ENCODE measurements at places on chromosomes 5 and 9.

DNA sequence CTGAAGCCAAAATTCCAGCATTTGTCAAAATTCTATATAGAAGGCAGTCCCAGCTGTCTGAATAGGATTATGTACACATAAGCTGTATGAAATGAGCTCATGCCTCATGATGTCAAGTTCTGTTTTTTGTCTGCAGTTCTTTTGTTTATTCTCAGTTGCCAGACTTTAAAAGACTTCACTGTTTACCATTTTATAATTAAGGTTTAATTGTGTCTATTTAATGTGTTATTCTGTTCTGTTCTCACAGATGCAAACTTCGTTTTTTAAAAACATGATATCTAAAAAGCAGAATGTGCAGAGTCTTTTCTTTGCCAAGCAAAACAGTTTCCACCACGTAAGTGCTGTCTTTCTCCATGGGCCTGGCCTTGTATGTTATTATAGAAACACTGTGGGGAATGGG is 31.1 kb downstream of the ERAP1 start:
- DNase-seq, result no peak

GRCh38 chr9:32533336-32533735 is 7.3 kb upstream of the RIGI start:
- no peak for DNase-seq

GRCh38 chr5:58019614-58020013 is 440.3 kb downstream of the PLK2 start:
- no peak for DNase-seq

DNA sequence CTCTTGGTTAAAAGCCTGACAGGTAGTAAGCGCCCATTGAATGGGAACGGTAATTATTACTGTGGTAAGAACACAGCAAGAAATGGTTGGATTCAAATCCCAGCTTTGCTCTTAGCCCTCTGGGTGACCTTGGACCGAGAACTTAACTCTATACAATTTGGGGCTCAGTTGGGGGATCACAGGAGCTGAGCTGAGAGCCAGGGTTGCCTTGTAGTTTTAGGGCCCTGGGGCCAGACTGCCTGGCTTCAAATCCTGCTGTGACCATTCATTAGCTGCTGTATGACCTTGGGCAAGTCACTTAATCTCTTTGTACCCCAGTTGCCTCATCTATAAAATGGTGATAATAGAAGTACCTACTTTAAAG is 87.4 kb upstream of the SH3PXD2B start:
- no peak for DNase-seq

GRCh38 chr5:79689541-79690466 is at the start of gene CMYA5:
CMYA5 (plus strand) TSS chr5:79689836; CDS start chr5:79689908, 72 bp downstream.
- peak; percentile 67 for DNase-seq

DNA sequence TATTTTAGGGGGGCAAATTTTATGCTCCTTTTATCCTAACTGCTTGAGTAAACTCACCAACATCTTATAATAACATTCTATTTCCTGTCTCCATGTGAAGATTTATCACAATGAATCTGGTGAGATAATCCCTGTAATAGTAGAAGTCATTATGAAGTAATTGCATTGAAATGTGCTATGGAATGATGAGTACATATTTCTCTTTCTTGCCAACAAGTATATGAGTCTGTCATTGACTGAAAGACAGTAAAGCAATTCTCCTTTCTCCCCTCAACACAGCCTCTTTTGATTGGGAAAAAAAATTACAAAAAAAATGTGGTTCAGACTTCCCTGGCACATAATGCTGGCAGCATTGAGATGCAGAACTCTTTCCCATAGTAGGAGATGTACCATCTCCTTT is 459.2 kb upstream of the RGMB start:
- no peak for DNase-seq

- peak; percentile 58 for DNase-seq
These were observed 3.6 kb downstream of the SUSD3 start for GRCh38 chr9:93061791-93062763.

GRCh38 chr5:129243039-129243438 is 148.5 kb downstream of the ISOC1 start:
- DNase-seq, result no peak

- no peak for DNase-seq
These were observed 69.2 kb upstream of the S1PR3 start for GRCh38 chr9:88922091-88922490.

DNA sequence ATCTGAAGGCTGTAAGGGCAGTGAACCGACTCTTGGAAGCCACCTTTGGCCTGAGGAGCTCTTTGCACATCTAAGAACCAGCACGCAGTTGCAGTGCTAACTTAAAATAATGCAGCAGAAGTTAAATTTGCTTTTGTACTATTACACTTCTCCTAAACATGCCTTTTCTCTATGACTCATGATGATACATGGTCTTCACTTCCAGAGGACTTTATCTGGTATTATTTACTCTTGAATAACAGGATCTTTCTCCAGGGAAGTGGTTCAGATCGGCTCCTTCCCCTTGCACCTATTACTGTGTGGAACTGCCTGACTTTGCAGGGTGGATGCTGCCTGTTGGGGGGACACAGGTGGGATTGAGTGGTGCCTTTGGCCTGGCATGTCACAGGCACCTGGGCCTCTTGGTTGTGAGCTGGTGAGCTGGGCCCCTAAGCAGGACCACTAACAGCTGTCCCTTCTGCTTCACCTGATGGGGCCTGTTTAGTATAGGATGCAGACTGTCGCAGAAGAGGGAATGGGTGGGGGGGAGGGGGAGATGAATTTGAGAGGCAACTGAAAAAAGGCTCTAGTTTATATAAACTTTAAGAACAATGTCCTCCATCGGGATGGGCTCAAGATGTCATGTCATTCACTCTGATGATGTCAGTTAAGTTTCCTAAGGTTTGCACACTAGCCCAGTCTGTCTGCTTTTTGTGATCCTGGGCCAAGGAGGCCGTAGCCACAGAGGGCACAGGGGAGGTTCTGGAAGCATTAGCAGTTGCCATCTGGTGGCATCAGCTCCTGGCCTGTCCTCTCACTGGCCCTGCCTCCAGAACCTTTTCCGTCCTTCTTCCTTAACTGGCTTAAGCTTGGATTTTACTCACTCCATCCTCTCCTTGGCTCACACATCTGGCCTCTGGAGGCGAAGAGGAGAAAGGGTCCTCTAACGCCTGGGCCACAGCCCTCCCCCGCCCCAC is 33.9 kb upstream of the GABBR2 start:
- no peak for DNase-seq

- no peak for DNase-seq
These were observed 62.3 kb downstream of the LHFPL2 start for GRCh38 chr5:78586251-78586650.

- peak; percentile 67 for DNase-seq
These were observed 1.5 kb upstream of the STC2 start for GRCh38 chr5:173329491-173330337.

DNA sequence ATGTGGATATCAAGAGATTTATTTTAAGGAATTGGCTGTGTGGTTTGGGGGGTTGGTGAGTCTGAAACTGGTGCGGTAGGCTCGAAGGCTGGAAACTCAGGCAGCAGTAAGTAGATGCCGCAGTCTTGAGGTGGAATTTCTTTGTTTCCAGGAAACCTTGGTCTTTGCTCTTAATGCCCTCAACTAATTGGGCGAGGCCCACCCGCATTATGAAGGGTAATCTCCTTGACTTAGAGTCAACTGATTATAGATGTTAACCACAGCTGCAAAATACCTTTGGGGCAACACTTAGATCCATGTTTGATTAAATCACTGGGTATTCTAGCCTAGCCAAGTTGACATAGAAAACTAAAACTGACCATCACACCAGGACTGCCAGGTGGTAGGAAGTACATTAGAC is 83.8 kb downstream of the ANKRD33B start:
- DNase-seq, result no peak

- peak; percentile 4 for DNase-seq
These were observed 44.6 kb downstream of the PIP5K1B start for GRCh38 chr9:68749579-68750159.
